CD14-positive monocyte (primary cell): ENCODE measurements at places on chromosomes 16 and 17. TPM values are rescaled to one million over a fixed set of nuclear protein-coding genes. Genes with fewer than 3 reads are reported as not detected.

DNA sequence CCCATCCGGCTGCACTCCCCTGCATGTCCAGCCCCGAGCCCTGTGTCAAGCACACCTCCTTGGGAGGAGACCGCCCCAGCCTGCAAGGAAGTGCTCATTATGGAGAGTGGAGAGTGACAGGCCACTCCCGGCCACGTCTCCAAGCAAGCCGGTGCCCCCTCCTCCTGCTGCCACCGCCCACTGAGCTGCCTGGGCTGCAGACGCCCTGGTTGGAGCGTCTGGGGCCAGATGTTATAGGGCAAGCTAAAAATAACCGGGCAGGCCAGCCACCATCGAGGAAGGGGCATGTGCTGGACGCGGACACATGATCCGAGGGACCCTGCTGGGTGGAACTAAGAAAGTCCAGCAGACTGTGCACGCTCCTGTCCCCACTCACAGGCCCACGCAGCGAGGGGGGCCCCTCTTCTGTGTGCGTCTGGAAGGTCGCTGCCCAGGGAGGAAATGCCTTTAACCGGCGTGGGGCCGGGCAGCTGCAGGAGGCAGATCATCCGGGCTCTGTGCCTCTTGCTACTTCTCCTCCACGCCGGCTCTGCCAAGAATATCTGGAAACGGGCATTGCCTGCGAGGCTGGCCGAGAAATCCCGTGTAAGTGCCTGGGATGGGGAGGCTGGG, at the start of gene WFDC1:
Gene WFDC1 (plus strand): TSS at position 348 of the 612 bp plus-strand sequence. CDS start 94 bp downstream, at position 442.
- peaks cover 18% of the 10 kb centered on the region for H3K27me3 ChIP-seq
- no peak for DNase-seq
- H3K27ac ChIP-seq: no peak within 1 kb of the TSS
- no peak within 1 kb of the TSS for H3K4me3 ChIP-seq
- no peaks in the 10 kb centered on the region for H3K36me3 ChIP-seq

DNA sequence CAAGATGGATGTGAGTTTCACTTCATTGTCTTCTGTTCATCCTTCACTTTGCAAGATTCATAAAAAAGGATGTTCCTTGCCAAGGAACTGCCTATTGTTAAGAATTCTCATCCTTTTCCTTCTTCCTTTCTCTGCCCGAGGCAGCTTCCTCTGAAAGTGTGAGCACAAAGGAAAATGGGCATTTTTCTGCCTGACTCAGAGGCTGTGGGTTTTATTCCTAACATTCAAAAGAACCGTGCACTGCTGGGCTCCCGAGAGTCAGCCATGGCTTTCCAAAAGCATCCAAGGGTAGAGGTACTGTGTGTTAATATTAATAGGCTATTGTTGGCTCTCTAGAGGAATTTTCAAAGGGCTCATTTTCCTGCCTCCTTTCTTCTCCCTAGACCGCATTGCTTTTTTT, 289.4 kb downstream of the ABCC12 start:
- H3K4me1 ChIP-seq: no peaks in the 10 kb centered on the region
- no peak overlapping the region for H3K27ac ChIP-seq
- H3K27me3 ChIP-seq: no peaks in the 10 kb centered on the region
- no peaks in the 10 kb centered on the region for H3K36me3 ChIP-seq
- no peak overlapping the region for H3K4me3 ChIP-seq

GNGT2 gene
- polyA plus RNA-seq: 25.1 TPM

DNA sequence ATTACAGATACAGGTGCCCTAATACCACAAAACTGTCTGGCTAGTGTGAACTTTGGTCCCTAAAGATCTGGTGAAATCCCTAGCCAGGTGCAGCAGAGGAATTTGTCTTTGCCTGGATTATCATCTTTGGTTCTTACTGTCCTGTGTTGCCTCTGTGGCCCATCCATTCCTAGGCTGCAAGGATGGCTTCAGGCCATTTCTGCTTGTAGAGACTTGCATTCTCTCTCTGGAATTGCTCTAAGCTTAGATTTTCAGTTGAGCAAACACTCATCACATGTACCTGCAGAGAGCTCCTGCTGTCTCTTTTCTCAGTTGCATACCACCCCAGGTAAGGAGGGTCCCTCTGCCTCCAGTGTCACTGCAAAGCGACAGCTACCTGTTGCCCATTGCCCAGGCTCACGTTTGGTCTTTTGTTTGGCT, 114.9 kb downstream of the PRKCA start:
- no peaks in the 10 kb centered on the region for H3K27me3 ChIP-seq
- no peaks in the 10 kb centered on the region for H3K36me3 ChIP-seq
- no peak overlapping the region for H3K27ac ChIP-seq
- no peak for DNase-seq
- no peak overlapping the region for H3K4me3 ChIP-seq

DNA sequence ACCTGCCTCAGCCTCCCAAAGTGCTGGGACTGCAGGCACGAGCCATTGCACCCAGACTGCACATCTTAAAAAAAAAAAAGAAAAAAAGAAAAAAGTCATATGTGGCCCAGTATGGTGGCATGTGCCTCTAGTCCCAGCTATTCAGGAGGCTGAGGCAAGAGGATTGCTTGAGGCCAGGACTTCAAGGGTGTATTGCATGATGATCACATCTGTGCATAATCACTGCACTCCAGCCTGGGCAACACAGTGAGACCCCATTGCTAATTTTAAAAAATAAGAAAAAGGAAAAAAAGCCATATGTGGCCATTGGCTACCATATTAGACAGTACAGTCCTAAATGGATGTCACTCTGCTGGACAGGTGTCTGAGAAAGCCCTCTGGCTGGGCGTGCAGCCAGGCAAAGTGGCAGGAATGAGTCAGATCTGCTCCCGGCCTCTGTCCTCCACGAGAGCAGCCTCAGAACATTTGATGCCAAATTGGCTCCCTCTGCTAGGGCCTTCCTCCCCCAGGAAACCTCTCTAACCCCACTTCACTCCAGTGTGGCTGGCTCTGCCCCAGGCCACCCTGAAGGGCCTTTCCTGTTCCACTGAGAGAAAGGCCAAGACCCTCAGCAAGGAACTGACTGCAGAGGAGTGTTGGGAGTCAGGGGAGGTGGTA, 14.7 kb downstream of the CA7 start:
- no peak overlapping the region for H3K27ac ChIP-seq
- no peak overlapping the region for H3K4me3 ChIP-seq
- no peaks in the 10 kb centered on the region for H3K36me3 ChIP-seq
- H3K27me3 ChIP-seq: no peaks in the 10 kb centered on the region
- H3K4me1 ChIP-seq: no peaks in the 10 kb centered on the region

C17orf75 gene
- polyA plus RNA-seq: 5.7 TPM

DNA sequence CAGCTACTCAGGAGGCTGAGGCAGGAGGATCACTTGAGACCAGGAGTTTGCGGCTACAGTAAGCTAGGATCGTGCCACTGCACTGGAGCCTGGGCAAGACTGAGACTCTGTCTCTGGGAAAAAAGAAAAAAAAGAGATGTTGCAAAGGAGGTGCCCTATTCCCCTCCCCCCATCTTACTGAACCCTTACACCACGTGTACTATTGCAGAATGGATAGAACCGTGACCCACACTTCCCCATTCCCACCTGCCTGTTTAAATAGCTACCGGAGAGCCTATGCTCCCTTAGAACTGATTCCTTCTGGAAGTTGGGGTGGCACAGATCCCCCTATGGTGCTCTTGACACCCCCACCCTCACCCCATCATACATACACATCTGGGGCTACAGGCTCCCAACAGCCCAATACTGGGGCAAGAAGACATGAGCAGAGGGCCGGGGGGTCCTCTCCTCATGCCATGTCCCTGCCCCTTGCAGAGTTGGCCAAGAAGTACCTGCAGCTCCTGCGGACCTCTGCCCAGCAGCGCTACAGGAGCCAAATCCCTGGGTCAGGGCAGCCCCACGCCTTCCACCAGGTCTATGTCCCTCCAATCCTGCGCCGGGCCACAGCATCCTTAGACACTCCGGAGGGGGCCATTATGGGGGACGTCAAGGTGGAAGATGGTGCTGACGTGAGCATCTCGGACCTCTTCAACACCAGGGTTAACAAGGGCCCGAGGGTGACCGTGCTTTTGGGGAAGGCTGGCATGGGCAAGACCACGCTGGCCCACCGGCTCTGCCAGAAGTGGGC, 35.7 kb downstream of the NLRC5 start:
- peaks cover 46% of the 10 kb centered on the region for H3K36me3 ChIP-seq
- peaks cover 45% of the 10 kb centered on the region for H3K4me1 ChIP-seq
- no peaks in the 10 kb centered on the region for H3K27me3 ChIP-seq
- H3K4me3 ChIP-seq: no peak overlapping the region

PIRT gene
- polyA plus RNA-seq: not detected in 2 replicates

GRCh38 chr16:1913327-1914083, 4.7 kb downstream of the HS3ST6 start:
- no peaks in the 10 kb centered on the region for H3K4me1 ChIP-seq
- no peak for DNase-seq
- no peak overlapping the region for H3K4me3 ChIP-seq
- H3K36me3 ChIP-seq: no peaks in the 10 kb centered on the region

RASD1 gene
- 12.4 and 23.9 TPM in 2 replicates for polyA plus RNA-seq

GRCh38 chr17:3693829-3694231, 2.1 kb downstream of the P2RX5 start:
- H3K36me3 ChIP-seq: no peaks in the 10 kb centered on the region
- H3K4me1 ChIP-seq: peaks cover 23% of the 10 kb centered on the region
- no peak overlapping the region for H3K27ac ChIP-seq
- no peak for DNase-seq
- H3K4me3 ChIP-seq: no peak overlapping the region
- H3K27me3 ChIP-seq: peaks cover 15% of the 10 kb centered on the region

AHSP gene
- not detected in 2 replicates for polyA plus RNA-seq

DNA sequence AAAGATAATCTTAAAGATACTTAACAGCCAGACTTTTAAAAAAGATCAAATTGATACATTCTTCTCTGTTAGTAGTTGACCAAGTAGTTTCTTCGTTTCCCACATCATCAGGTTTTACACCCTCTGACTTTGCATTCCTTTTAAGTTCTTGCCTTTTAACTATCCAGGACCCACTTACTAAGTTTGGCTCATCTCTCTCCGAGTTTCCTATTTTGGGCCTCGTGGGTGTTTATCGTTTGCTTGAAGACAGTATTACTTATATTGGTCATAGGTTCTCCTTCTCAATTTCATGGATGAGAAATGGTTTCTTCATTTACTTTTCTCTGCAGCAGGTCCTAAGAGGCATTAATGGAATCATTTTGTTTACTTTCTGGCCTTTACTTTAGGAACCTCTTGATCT, 43.2 kb downstream of the RPA1 start:
- no peaks in the 10 kb centered on the region for H3K4me1 ChIP-seq
- no peaks in the 10 kb centered on the region for H3K27me3 ChIP-seq
- no peak overlapping the region for H3K27ac ChIP-seq
- DNase-seq: no peak
- H3K36me3 ChIP-seq: peaks cover 94% of the 10 kb centered on the region
